ENCODE measurements at places on chromosomes 7 and 10.

- no peak for DNase-seq
Measured at GRCh38 chr7:51369746-51370145, 53.1 kb upstream of the COBL start.

DNA sequence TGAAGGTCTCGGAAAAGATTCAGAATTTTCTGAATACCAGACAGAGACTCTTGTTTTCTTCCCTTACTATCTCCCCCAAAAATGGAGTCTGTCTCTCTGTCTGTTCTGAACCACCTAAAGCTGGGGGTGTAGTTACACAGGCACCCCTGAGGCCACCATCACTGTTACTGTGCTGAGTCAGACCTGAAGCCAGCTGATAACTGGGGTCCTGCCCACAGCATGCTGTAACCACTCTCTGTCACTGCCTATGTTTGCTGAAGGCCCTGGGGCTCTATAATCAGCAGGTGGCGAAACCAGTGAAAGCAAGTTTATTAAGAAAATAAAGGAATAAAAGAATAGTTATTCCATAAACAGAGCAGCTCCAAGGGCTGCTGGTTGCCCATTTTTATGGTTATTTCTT is 575.2 kb upstream of the POT1 start:
- DNase-seq: no peak

- peak; percentile 78 for DNase-seq
Measured at GRCh38 chr10:101000915-101001658, 1.5 kb downstream of the LZTS2 start.

DNA sequence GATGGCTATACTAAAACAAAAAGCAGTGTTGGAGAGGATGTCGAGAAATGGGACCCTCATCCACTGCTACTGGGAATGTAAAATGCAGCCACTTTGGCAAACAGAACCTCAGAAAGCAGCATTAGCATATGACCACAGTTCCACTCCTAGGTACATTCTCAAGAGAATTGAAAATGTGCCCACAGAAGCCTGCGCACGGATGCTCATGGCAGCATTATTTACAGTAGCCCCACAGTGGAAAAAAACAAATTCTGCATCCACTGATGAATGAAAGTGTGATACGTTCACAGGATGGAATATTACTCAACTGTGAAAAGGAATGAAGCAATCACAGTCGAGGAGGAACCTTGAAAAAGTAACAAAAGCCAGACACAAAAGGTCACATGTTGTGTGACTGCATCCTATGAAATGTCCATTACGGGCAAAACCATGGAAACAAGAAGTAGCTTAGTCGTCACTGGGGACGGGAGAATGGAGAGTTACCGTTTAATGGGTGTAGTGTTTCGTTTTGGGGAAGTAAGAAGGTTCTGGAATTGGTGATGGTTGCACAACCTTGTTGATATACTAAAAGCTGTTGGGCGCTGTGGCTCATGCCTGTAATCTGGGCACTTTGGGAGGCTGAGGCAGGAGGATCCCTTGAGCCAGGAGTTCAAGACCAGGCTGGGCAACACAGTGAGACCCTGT is 2.5 kb upstream of the UPK3B start:
- no peak for DNase-seq

DNA sequence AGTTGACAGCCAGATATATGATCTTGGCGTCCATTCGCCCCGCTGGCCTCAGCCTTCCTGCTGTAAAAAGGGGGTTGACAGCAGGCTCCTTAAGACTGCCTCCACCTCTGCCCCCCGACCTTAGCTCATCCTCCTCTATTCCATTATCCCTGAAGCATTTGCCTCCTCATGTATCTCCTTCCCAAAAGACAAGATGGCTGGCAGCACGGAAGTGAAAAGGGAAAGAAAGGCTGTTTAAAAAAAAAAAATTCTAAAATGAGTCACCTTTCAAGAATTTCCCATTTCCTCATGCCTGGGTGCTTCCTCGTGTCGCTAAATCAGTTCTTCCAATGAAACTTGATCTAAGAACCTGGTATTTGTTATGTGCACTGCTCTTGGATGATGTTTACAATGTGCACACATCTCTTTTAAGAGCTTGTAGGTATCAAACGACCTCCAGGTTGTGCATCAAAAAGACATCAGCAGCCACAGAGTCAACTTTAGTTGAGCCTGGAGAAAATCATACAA is 1.7 kb downstream of the SCRN1 start:
- DNase-seq: no peak

- DNase-seq: no peak
Measured at GRCh38 chr7:3558400-3558799, 257.3 kb downstream of the SDK1 start.

DNA sequence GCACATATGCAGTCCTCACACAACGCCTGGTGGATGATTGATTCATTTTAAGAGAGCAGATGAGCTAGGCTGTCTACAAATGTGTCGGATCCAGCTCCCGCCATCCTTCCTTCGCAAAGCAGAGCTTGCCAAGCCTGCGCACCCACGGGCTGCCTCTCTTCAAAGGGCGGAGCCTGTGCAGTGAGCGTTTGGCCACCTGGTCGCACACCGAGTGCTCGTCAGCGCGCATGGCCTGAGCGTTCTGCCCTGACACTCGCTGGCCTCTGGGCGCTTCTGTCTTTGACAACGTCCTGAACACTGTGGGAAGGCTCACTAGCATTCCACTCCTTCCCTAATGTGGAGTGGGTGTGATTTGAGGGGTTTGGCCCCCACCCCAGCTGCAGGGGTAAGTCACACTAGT is 47.1 kb upstream of the TMEM72 start:
- DNase-seq: no peak

DNA sequence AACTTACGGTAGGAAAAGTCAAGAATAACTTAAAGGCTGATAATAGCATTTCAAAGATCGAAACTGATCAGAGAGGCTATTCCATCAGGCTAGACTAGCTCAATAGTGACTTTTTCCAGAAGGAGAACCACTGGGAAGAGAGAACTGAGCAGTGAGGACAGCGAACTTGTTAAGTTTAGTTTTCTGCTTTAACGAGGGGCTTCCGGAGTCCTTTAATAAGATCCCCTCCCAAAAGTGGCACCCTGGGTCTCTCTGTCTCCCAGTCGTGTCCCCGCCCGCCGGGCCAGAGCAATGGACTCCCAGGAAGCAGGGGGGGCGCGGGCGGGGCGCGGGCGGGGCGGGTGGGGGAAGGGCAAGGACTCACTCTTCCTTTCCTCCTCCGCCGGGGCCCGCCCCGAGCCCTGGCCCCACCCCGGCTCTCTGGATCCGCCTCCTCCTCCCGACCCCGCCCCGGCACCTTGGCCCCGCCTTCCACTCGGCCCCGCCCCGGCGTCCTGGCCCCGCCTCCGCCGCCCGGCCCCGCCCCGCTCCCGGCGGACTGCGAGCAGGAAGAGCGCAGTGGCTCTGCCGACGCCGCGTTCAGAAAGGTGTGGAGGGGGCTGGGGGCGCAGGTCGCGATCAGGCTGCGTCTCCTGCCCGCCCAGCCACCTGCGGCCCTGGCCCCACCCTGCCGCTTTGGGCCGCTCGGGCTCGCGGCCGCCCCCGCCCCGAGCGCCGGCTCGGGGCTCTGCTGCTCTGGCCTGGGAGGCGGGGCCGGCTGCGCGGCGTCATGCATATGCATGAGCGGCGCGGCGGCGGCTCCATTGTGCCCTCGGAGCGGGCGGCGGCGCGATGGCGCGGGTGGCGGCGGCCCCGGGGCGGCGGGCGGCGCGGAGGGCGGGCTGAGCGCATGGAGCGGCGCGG is at the start of gene ZMIZ2:
Gene ZMIZ2 (plus strand): TSS at position 803 of the 903 bp plus-strand sequence. CDS start 7,403 bp downstream, outside the sequence.
- DNase-seq: peak; percentile 97

GRCh38 chr7:115122388-115122787 is 200.5 kb downstream of the MDFIC start:
- DNase-seq: no peak
